G401 (cell line): ENCODE measurements at places on chromosomes 12 and 14. TPM values are rescaled to one million over a fixed set of nuclear protein-coding genes. Genes with fewer than 3 reads are reported as not detected.

DNA sequence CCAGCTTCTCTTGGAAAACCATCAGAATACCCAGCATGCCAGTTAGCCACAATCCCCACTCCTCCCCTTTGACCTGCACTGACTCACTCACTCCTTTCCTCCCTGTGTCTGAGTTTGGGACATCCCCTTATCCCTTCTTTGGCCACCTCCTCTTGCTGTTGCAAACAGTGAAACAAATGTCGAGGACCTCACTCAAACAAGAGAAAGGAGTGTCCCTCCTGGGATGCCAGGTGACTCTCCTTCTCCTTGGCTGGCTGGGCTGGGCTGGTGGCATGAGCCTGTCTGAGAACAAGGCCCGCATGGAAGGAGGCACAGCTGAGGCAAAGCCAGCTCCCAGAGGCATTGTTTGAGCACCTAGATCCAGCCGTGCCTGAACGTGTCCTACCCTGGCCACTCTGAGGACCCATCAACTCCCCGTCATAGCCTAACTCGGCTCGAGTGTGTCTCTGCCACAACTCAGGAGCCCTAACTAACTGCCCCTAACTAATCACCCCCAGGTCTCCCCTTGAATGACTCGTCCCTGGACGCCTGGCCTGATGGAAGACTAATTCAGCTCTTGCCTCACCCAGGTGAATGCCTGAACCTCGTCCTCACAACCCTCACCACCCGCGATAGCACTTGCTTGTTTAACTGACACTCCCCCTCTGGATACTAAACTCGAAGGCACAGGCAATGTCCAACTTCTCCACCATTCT lies 43.0 kb downstream of the NCOR2 start:
- DNase-seq = no peak

DNA sequence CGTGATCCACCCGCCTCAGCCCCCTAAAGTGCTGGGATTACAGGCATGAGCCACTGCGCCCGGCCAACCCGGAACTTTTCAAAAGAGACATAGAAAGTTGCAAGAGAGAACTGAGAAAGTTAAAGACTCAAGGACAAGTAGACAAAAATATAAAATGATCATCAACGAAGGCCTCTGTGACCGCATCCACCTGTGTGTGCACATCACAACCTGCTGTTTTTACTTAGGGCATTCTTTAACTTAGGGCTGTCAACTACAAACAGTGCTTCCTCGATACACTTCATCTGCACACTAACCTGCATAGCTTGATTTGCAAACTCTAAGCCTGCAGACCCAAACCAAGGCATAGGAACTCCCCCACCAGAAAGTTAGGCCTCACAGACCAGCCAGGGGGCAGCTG lies 14.8 kb downstream of the P2RX2 start:
- DNase-seq = no peak

Gene OR4E2
- total RNA-seq = not detected in 2 replicates

DNA sequence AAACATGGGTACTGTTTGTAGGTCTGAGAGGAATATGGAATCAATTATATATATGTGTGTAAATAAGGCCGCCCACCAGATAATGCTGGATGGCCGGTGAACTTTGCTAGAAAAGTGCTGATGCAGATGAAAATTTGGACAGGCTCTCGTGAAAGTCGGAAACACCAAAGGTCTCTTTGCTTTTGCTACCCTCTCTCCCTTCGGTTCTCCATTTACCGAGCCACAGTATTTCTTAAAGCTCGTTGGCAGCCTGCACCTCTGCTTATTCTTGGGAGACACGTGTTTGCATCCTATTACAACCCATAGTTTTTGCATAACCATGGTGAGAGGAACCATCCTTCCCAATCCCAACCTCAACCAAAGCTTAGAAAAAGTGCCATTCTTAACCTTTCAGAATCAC lies 109.6 kb downstream of the FOXN3 start:
- DNase-seq = no peak

Gene CDCA3
- 84.2 and 103 TPM in 2 replicates for total RNA-seq

GRCh38 chr14:54503486-54503885 lies 6.2 kb upstream of the CGRRF1 start:
- DNase-seq = peak; percentile 19

GRCh38 chr14:94379291-94380224 lies 8.8 kb downstream of the SERPINA1 start:
- no peak for DNase-seq

Gene GALNT8
- 0.25 and 0.27 TPM in 2 replicates for total RNA-seq

Gene GPR68
- 0.55 and 3.5 TPM in 2 replicates for total RNA-seq

- peak; percentile 55 for DNase-seq
Observed at GRCh38 chr12:123149088-123149487, 1.8 kb downstream of the PITPNM2 start.

Gene SLC41A2
- 2.4 and 2.8 TPM in 2 replicates for total RNA-seq

- no peak for DNase-seq
Observed at GRCh38 chr14:68652433-68652690, 140.5 kb downstream of the ZFP36L1 start.

DNA sequence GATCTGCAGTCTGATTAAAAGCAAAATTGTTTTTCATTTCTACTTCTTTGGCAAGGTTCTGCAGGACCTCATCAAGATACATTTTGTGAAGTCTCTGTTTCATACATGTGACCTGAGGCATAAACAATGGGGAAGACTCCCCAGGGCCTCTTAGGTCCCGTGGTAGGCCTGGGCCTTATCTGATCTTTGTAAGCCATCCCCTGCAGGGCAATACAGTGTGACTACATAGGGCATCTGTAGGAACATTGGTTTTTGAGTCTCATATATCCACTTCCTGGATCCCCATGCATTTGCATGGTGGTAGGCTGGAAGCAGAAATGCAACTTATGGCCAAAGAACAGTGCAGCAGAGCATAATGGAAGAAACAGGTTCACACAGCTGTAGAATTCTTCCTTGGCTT lies 6.0 kb downstream of the FAR2 start:
- no peak for DNase-seq

DNA sequence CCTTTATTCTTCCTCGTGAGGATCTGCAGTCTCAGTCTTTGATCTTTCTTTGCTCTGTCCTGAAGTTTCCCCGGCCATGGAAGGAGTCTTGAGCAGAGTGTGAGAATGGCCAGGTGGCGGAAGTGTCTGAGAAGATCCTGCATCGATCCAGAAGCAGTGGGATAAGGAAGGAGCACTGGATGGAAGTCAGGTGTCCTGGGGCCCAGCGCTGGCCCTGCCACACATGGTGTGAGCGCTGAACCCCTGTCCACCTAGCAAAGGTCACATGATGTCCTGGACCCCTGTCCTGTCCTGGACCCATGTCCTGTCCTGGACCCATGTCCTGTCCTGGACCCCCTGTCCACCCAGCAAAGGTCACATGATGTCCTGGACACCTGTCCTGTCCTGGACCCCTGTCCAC lies 111.8 kb upstream of the MED13L start:
- DNase-seq = no peak

Gene GLT1D1
- total RNA-seq = 0.14 and 1.5 TPM in 2 replicates

Gene C12orf56
- total RNA-seq = not detected in 2 replicates

Gene PELI2
- total RNA-seq = under 0.01 and 0.10 TPM in 2 replicates

GRCh38 chr12:16329594-16329993 lies 17.9 kb upstream of the MGST1 start:
- no peak for DNase-seq
